T-cell (primary cell): ENCODE measurements at places on chromosomes 11 and 22.

GRCh38 chr22:50247748-50248147 is 2.9 kb upstream of the TUBGCP6 start:
- peak; percentile 38 for DNase-seq

- DNase-seq, result no peak
Observed at GRCh38 chr11:46356924-46357482, 9.7 kb downstream of the DGKZ start.

GRCh38 chr22:22618448-22618847 is 26.0 kb upstream of the GGTLC2 start:
- DNase-seq, result no peak

- no peak for DNase-seq
Observed at GRCh38 chr11:64083398-64084080, 47.8 kb downstream of the FLRT1 start.

DNA sequence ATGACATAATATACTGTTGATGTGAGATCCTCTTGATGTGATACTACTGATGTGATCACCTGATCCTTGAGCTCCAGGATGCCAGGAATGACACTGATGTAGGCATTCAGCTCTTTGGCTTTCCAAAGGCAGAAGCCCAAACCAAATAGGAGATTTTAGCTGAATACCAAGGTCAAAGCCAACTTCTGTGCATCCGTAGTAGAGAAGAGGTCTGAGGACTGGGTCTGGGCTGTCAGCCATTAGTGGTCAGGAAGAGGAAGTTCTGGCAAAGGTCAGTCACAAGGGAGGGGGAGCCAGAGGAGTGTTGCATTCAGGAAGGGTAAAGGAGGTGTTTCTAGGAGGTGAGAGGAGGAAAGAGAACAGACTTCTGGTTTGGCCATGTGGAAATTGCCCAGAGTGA is 53.4 kb upstream of the PARVG start:
- no peak for DNase-seq

DNA sequence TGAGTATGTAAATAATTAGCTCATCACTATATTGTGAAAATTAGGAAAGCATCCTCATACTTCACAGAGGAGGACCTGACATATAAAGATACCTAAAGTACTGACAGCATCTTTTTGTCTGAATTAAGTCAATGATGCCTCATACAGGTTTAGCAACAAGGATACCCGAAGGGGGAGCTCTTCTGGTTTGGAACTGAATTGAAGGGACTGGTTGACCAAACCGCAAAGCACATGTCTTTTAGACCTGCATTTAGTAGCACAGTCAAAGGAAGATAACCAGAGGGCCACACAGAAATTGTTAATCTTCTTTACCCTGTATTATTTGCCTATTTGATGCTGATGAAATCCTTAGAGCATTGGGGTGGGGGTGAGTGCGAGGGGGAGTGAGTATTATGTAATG is 12.9 kb upstream of the WT1 start:
- DNase-seq, result no peak
